ENCODE measurements at places on chromosomes 3 and 15.

DNA sequence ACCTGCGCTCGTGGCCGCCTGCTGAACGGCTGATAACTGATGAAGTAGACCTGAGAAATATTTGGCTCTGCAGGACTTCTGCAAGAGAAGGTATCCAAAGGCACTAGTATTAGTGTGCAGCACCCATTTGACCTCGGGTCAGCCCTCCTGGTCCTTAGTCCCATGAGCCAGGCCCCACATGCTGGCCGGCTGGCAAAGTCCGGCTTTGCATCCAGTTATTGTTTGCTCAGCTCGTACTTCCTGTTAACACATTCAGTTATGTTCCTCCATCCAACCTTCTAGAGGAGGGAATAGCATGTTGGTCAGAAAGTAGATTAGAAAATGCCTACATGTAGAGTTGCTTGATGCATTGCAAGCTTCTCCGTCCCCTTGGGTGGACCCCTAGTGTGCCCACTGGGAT lies 385.7 kb upstream of the RGMA start:
- DNase-seq: no peak

- DNase-seq: no peak
These were observed 26.4 kb upstream of the GLCE start for GRCh38 chr15:69133862-69134519.

GRCh38 chr15:87733977-87734376 lies 522.6 kb downstream of the NTRK3 start:
- DNase-seq: no peak

DNA sequence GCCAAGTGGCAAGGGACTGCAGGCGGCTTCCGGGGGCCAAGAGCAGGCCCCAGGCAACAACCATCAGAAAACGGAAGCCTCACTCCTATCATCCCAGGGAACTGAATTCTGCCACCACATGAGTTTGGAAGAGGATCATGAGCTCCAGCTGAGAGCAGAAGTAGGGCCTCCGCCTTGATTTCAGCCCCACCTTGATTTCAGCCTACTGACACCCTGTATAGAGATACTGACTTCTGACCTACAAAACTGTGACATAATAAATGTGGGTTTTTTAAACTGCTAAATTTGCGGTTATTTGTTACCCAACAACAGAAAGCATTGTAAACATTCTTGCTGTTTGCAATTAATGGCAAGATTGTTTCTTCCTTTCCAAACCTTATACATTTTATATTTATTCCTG lies 21.6 kb upstream of the RARRES1 start:
- no peak for DNase-seq

- DNase-seq: no peak
These were observed 471.2 kb upstream of the TGFBR2 start for GRCh38 chr3:30135190-30135589.

DNA sequence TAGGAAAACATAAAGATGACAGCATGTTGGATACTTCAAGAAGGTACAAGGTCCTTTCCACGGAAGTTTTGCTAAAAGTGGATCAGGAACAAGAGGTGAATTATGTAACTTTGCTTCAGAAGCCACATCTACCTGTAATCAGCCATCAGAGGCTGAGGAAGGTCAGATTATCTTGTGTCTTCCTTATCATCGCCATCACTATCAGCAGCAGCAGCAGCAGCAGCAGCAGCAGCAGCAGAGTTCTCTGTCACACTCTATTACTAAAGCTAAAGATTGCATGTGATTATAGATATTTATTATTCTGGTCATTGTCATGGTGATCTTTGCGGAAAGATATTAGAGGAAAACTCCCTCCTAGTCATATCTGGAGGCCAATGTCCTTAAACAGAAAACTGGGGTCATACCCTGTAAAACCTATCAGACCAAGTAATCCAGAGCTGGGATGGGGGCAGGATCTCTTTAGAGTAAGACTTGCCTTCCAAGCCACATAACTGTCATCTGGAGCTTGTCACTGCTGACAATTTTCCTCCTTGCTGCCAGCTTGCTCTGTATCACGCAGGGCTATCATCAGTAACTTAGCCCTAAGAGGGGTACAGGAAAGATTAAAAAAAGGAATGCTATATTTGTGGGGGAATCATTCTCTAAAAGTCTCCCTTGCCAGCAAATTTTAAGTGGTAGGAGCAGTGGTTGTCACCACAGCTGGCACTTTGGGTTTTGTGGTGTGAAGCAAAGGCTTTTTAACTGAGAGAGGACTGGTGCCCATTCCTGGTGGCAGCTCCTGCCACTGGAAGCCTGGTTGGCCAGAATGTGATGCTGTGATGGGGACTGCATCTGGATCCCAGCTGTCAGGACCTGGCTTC lies 130.9 kb upstream of the RASGRP1 start:
- peak; percentile 34 for DNase-seq

GRCh38 chr15:95630683-95631082 lies 699.8 kb upstream of the NR2F2 start:
- no peak for DNase-seq

GRCh38 chr3:50630394-50630793 lies 13.4 kb downstream of the MAPKAPK3 start:
- no peak for DNase-seq

- no peak for DNase-seq
These were observed 24.1 kb downstream of the POPDC2 start for GRCh38 chr3:119636249-119636648.

DNA sequence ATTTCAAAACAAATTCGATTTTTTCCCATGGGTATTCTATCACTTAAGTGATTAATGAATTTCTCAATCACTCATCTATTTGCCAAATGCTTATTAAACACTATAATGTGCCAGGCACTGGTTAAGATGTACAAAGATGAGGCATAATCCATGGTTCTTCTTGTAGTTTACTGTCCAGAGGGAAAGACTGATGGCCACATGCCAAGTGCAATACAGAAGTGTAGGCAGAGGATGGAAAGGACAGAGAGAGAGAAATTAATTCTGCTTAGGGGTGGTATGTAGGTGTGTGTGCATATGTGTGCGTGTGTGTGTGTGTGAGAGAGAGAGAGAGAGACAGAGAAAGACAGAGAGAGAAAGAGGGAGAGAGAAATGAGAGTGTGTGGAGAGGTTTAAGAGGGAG lies 120.8 kb upstream of the CCNL1 start:
- no peak for DNase-seq

GRCh38 chr3:30659270-30660130 lies 53.1 kb downstream of the TGFBR2 start:
- DNase-seq: no peak

GRCh38 chr15:80234883-80235282 lies 17.1 kb downstream of the CTXND1 start:
- peak; percentile 62 for DNase-seq

DNA sequence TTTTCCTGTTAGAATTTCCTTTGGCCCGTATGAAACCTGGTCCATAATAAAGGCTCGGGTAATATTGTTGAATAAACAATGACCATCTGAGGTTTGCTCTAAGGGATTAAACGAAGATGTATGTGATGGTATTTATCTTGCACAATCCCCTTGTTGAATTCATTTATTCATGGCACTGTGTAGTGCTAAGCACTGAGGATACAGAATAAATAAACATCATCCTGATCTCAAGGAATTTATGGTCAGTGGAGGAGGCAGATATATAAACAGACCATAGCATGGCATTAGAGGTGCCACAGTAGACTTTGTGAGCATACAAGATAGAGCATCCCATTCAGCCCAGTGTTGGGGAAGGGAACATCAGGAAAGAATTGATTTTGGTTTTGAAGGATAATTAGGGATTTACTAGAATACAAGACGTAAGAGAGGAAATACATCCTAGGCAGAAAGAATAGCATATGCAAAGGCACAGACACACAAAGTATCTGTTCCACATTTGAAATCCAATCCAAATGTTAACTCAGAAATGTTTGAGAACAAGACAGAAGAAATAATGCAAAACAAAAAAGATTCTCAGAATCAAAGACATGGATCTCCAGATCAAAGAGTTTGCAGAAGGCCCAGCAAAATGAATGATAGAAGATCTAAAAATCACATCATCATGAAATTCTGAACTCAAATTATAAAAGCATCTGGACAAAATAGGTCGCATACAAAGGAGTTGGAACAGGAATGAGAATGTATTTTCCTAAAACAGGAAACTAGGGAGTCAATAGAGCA lies 5.4 kb upstream of the IGF2BP2 start:
- no peak for DNase-seq

All from hematopoietic multipotent progenitor cell treated with erythropoietin and hydrocortisone succinate and interleukin-3 and kit ligand, for 4 days (in vitro differentiated cells).